LNCaP clone FGC (cell line): ENCODE measurements at places on chromosomes 6 and 20.

- no peak for DNase-seq
These were observed 24.0 kb downstream of the STK35 start for GRCh38 chr20:2125474-2126112.

GRCh38 chr20:7828437-7828836 is 111.8 kb downstream of the HAO1 start:
- DNase-seq = no peak

DNA sequence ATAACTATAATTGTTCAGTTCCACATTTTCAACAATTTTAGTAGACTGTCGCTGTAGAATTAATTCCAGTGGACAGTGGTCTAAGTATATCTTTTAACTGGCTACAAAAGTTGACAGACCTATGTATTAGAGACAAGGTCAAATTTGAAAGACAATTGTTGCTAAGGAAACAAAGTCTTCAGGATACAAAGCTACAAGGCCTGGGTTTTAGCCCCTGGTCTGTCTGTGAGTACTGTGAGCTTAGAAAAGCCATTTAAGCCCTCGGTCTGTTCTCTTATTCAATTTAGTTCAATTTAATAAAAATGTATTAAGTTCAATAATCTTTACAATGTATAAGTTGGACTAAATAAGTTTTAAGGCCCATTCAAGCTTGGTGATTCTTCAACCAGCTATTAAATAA is 352.5 kb downstream of the HDGFL1 start:
- no peak for DNase-seq

DNA sequence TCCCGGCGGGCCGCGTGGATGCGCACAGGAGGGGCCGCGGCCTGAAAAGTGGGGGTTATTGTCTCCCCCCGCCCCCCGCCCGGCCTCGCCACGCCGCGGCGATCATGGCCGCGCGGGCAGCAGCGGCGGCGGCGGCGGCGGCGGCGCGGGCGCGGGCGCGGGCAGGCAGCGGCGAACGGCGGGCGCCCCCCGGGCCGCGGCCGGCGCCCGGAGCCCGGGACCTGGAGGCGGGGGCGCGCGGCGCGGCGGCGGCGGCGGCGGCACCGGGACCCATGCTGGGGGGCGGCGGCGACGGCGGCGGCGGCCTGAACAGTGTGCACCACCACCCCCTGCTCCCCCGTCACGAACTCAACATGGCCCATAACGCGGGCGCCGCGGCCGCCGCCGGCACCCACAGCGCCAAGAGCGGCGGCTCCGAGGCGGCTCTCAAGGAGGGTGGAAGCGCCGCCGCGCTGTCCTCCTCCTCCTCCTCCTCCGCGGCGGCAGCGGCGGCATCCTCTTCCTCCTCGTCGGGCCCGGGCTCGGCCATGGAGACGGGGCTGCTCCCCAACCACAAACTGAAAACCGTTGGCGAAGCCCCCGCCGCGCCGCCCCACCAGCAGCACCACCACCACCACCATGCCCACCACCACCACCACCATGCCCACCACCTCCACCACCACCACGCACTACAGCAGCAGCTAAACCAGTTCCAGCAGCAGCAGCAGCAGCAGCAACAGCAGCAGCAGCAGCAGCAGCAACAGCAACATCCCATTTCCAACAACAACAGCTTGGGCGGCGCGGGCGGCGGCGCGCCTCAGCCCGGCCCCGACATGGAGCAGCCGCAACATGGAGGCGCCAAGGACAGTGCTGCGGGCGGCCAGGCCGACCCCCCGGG is 637 bp downstream of the ARID1B start:
- DNase-seq = no peak

DNA sequence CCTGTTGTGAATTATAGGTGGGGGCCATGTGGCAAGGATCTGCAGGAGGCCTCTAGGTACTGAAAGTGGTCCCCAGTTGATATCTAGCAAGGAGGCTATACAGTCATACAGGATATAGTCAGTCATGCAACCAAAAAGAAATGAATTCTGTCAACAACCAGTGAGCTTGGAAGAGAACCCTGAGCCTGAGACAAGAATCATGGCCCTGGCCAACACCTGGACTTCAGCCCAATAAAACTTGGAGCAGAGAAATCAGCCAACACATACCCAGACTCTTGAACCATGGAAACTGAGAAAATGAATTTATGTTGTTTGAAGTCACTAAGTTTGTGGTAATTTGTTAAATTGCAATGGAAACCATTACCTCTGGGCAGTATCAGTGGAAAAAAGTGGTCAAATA is 370.2 kb downstream of the KIF16B start:
- no peak for DNase-seq

- DNase-seq = no peak
These were observed 34.9 kb downstream of the ANGPT4 start for GRCh38 chr20:881051-881782.

DNA sequence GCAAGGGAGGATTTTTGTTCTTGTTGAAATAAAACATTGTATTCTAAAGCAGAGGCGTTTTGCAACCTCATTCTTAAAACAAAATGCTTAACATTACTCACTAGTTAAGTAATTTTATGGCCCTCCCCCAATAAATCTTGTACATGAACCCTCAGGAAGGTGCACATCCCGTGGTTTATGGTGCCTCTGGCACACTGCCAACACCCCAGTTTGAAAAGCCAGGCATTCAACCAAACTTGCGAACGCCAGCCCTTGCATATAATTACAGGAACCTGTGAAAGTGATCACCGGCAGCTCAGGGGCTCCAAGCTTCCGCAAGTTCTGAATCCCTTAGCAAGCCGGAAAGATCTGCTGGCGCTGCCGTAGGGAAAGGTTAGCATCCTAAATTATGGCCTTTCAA is 1109.0 kb upstream of the FLRT3 start:
- no peak for DNase-seq

GRCh38 chr6:136964398-136964797 is 42.3 kb downstream of the SLC35D3 start:
- no peak for DNase-seq

DNA sequence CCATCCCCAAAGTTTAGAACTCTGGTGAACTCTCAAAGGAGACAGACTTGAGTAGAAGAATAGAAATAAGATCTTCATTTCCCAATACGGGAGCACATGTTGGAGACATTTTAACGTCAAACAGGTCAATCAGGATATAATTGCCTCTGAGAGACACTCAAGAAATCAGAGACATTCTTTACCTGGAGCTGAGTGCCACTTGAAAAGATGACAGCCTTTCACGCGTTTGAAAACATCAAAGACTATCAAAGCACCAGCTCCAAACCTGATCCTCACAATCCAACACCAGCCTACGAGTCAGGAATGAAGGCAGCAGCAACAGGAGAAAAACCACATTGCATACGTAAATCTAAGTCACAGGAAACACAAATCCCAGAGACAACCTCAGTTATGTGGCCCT is 571.5 kb upstream of the CDH4 start:
- no peak for DNase-seq

DNA sequence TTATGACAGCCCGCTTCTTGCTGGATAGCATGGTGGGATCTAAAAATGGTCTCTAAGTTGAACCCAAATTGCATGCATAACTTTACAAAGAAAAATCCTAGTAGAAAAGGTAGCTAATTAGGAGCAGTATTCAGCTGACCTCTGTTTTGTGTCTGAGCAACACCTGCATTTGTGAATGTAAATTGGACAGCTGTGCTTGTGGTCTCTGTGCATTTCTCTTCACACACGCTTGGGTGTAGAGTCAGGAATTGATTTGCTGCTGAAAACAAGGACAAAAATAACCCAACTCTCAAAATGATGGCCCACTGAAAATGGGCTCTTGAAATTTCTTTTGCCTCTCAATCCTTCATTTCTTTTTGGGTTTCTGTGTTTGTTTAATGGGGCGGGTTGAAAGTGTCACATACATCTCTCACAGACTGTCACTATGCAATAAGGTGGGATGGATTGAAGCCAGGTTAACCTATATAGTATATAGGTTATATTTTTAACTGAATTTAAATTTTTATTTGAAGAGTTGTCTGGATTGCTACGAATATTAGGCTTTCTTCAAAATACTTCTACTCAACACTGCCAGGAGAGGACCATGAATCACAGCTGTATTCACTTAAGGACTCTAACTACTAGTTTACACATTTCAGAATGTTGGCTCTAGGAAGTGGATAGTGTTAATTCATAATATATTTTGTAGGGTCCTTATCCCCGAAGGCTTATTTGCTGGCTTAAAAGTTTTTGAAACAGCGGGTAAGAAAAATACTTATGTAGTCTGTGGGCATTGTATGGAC is 46.5 kb downstream of the SOBP start:
- DNase-seq = no peak

GRCh38 chr6:106568530-106568929 is 60.8 kb downstream of the RTN4IP1 start:
- DNase-seq = no peak

- DNase-seq = no peak
These were observed 82.0 kb upstream of the EDN1 start for GRCh38 chr6:12208190-12208589.

GRCh38 chr6:75377386-75377785 is 92.8 kb upstream of the TMEM30A start:
- DNase-seq = no peak

GRCh38 chr6:56649053-56649769 is 6.5 kb upstream of the DST start:
- peak; percentile 48 for DNase-seq

DNA sequence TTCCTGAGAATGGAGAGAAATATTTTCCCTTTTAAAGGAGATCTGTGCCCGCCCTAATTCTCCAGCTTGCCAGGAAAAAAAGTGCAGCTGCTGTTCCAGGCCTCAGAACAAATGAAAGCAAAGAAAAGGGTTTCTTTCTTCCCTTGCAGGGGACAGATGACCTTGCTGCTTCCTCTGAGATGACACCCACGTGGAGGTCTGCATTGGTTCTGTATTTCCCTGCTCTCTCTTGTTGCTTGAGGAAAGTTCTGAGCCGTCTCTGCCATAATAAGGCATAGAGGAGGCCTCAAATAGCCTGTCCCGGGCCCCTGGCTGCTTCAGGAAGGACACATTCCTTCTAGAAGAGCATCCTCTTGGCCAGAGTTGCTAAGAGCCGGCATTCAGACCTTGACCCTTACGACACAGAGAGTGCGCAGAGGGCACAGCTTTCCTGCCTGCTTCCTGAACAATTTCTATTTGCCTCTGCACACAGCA is 501.8 kb upstream of the SULF2 start:
- DNase-seq = no peak

DNA sequence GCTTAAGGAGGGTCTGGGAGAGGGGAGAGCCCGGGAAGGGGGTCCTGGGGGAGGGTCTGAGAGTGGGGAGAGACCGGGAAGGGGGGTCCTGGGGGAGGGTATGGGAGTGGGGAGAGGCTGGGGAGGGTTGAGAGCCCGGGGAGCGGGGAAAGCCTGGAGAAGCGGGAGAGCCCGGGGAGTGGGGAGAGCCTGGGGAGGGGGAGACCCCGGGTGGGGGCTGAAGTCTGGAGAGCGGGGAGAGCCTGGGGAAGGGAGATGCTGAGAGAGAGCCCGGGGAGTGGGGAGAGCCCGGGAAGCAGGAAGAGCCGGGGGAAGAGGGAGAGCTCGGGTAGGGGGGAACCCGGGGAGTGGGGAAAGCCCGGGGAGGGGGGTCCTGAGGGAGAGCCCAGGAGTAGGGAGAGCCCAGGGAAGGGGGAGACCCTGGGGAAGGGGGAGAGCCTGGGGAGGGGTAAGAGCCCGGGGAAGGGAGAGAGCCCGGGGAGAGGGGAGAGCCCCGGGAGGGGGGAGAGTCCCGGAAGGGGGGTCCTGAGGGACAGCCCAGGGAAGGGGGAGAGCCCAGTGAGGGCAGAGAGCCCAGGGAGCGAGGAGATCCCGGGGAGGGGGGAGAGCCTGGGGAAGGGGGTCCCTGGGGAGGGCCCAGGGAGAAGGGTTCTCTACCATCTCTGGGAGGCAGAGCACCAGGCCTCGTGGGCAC is 148.5 kb downstream of the SYNDIG1 start:
- DNase-seq = no peak

- DNase-seq = no peak
These were observed 518.6 kb downstream of the PKHD1 start for GRCh38 chr6:51568771-51569170.

- no peak for DNase-seq
These were observed 840.0 kb downstream of the C6orf118 start for GRCh38 chr6:164469276-164469949.

- no peak for DNase-seq
These were observed at the start of gene GDAP1L1 for GRCh38 chr20:44247131-44247571. Gene GDAP1L1 (plus strand): TSS chr20:44247308. CDS start chr20:44247335, 27 bp downstream.

DNA sequence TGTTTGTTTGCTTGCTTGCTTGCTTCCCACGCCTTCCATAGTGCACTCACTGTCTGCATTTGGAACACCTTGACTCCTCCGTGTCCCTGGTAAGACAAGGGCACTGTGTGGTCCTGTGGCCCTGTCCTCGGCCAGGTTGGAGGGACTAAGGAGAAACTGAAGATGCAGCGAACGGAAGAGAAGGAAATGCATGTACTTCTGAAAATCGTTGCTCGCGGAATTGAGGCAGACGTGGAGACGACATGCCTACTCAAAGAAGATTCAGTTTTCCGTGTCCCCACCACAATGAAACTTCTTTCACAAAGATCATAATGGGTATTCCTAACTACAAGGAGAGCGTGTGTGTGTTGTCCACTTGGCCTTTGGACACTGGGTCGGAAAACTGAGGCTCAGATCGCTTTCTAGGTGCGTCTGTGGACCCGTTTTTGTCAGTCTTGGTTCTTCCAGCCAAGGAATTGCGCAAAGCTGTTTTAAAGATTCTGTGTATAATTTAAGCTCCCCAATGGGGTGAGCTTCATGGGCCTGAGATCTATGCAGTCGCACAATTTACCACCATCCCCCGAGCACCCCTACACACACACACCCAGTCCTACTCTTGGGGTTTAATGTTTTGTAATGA is 120.4 kb upstream of the ZNF184 start:
- DNase-seq = no peak

DNA sequence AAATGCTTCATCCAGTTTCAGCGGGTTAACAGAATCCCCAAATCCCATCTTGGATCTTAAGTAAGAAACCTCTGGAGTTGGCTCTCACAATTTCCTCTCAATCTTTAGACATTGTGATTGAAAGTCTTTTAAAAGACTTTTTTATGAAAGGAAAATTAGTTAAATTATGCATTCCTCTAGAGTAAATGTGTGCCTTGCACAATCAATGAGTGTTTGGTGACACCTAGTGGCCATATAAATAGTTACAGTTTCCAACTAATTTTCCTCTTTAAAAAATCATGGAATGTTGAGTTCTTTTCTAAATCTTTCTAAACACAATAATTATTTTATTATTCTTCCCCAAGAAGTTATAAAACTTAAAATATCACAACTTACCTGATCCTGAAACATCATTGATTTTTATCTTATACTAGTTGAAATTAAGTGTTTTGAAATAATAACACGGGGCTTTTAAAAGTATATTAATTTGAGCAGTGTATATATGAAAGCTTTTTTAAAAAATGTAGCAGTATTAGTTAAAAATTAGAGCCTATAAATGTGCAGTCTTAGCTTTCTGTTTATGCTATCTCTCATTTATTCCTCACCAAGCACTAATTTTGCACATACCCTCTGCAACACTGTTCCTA is 66.4 kb downstream of the PKHD1 start:
- no peak for DNase-seq
